Right ventricle myocardium inferior (tissue), 1 donor: ENCODE measurements at places on chromosomes 7 and 10.

GRCh38 chr7:33452805-33453502 is 323.6 kb downstream of the BBS9 start:
- no peak for DNase-seq

- peak; percentile 27 for DNase-seq
Observed at GRCh38 chr7:88338503-88338902, 31.8 kb upstream of the STEAP4 start.

DNA sequence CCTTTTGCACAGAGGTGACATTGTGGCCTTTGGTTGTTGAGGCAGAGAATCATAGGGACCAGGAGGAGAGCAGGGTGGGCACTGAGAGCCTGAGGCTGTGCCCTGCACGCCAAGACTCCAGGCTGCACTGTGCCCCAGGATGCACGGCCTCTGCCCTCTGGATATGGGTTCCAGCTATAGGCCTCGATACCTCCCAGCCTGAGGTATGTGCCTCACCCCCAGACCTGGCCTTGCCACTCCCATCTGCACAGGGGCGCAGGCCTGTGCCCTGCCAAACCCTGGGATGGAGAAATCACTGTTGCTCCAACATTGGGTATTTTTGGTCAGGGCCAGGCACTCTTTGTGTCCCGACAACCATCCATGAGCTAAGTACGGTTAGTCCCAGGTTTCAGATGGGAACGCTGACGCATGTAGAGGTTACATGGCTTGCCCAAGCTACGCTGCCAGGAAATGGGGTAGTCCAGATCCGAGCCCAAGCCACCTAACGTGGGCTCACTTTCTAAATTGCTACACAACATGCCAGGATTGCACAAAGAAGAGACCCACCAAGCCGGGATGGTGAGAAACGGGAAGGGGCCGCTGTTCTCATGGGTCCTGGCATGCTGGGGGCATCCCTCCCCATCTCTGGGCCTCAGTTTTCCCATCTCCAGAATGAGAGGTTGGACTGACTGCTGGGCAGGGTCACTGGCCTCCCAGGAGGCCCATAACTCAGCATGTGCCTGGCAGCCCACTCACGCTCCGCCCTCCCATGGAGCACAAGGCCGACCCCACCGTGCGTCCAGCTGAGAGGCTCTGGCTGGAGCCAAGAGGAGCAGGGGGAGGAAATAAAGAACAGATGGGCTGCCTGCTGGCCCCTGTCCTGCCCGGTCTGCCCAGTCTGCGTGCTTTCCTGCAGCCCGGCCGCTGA is 44.2 kb downstream of the ZCCHC24 start:
- peak; percentile 87 for DNase-seq

DNA sequence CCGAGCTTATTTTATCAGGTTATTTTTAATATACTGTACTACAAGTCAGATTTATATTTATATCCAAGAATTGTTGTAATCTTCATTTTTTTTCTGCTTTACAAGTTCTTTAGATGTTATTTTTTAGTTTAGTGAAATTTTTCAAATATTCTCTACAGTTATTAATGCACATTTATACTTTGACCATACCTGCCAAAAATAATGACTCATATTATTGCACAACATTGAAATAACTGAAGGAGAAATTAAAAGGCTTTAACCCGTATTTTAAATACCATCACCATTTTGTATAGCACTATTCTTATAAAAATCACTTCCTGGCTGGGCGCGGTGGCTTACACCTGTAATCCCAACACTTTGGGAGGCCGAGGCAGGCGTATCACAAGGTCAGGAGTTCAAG is 278.5 kb downstream of the BICC1 start:
- no peak for DNase-seq

- DNase-seq, result no peak
Observed at GRCh38 chr7:112596260-112596659, 115.5 kb downstream of the LSMEM1 start.

- no peak for DNase-seq
Observed at GRCh38 chr10:99798031-99798430, 15.6 kb downstream of the ABCC2 start.
